ENCODE measurements at places on chromosomes 12 and 14. TPM values are rescaled to one million over a fixed set of nuclear protein-coding genes. Genes with fewer than 3 reads are reported as not detected.
A peak's percentile ranks its signal among the peaks of the same experiment; 100 is the strongest.

Gene PRB3
- not detected for total RNA-seq

Gene STYX
- 26.3 TPM for total RNA-seq

DNA sequence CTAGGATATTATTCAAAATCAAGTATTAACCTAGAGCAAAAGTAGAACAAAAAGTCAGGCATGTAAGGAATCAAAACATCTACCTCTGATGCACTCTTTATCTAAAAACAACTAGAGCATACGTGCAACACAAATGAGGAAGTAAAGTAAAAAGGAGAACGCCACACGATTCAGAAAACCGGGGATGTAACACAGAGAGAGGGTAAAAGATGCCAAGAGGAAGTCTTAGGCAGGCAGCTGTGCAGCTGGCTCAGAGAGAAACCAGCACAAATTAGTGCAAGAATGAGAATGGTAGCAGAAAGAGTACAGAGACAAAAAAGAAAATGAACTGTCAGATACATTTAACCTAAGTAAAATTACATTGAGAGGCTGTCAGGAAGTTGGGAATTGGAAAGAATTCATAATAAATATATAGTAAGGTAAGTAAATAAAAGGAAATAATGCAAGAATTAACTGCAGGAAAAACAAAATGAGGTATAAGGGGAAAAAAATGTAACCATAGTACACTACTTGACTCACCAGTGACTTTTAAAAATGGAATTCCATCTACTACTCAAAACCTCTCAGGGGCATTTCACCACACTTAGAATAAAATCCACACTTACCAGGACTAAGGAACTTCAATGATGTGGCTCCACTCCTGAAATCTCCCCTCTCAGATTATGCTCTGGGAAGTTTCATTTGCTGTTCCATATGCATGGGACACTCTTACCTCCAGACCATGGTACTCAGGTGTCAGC, 17.1 kb downstream of the BCAT1 start:
- no peak for DNase-seq

GRCh38 chr14:77488558-77488957, 10.1 kb downstream of the ISM2 start:
- DNase-seq: no peak

DNA sequence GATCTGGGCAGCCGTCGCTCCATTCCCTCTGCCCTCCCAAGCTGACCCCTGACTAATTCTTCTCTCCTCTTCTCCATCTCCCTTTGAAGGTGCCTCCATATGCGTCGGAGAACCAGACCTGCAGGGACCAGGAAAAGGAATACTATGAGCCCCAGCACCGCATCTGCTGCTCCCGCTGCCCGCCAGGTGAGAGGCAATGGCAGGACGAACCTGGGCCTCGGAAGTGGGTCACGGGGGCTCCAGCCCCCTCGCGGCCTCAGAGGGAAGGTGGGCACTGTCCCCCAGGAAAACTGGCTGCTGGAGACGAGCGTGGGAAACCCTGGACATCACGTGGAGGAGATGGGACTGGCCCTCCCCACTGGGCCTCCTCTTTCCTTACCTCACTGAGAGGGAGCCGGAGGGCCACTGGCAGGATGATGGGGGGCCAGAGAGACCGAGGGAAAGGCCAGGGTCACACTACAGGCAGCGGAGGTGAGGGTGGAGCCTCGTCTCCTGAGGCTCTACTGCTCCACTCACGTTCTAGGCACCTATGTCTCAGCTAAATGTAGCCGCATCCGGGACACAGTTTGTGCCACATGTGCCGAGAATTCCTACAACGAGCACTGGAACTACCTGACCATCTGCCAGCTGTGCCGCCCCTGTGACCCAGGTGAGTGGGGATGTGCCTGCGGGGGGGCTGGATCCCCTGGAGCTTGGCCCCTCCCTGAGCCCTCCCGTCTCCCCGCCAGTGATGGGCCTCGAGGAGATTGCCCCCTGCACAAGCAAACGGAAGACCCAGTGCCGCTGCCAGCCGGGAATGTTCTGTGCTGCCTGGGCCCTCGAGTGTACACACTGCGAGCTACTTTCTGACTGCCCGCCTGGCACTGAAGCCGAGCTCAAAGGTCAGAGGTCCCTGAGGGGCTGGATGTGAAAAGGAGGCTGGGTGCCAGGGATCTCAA, 806 bp downstream of the LTBR start:
- peak; percentile 36 for DNase-seq

DNA sequence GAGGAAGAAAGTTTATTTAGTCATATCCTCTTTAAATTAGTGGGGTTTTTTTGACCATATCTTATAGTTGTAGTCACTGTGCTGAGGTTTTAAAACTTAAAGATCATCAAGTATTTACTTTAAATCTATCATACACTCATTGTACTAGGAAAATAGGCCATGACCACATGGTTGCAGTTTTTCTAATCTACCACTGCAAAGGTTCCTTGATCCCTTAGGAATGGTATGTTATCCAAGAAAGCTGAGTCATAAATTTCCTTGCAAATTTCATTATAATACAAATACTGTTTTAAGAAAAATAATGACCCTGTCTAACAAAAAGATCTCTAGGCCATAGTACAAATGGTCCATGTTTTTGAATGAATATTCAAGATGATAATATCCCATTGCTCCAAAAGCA, 74.7 kb downstream of the DBX2 start:
- no peak for DNase-seq

- DNase-seq: no peak
Observed at GRCh38 chr12:129523621-129524020, 380.2 kb downstream of the TMEM132D start.

GRCh38 chr14:36217027-36217426, 40.5 kb upstream of the PTCSC3 start:
- no peak for DNase-seq
